ENCODE measurements at places on chromosomes 4 and X. TPM values are rescaled to one million over a fixed set of nuclear protein-coding genes. Genes with fewer than 3 reads are reported as not detected.

DNA sequence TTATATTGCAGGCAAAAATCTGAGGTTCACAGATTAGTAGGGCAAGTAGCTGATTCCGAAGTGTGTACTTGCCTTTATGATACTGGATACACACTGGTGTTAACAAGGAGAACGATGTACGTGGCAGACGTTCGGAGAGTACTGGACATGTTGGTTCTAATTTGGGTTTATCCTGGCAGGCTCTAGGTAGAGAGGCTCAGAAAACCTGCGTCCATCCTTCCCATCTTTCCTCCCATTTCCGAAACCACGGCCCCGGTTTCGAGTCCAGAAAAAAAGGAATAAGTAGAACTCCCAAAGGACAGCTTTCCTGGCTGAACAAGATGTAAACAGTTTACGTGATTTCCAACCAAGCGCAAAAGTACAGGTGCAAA lies 351 bp upstream of the SLC30A9 start:
- H3K4me3 ChIP-seq = peak overlapping the region; percentile 96
- H3K27me3 ChIP-seq = no peaks in the 10 kb centered on the region
- peak overlapping the region; percentile 97 for H3K27ac ChIP-seq
- DNase-seq = no peak
- H3K36me3 ChIP-seq = no peaks in the 10 kb centered on the region

GRCh38 chr4:26611885-26612284 lies 28.0 kb downstream of the TBC1D19 start:
- H3K27me3 ChIP-seq = no peaks in the 10 kb centered on the region
- peaks cover 2% of the 10 kb centered on the region for H3K36me3 ChIP-seq
- H3K27ac ChIP-seq = no peak overlapping the region
- DNase-seq = no peak
- no peak overlapping the region for H3K4me3 ChIP-seq
- no peaks in the 10 kb centered on the region for H3K4me1 ChIP-seq

PROM1 gene
- 105 TPM for total RNA-seq

- no peaks in the 10 kb centered on the region for H3K36me3 ChIP-seq
- H3K27me3 ChIP-seq = no peaks in the 10 kb centered on the region
- H3K4me1 ChIP-seq = peaks cover 2% of the 10 kb centered on the region
- H3K4me3 ChIP-seq = no peak overlapping the region
Observed at GRCh38 chr4:172675232-172675631, 493.4 kb upstream of the GALNT7 start.

- DNase-seq = no peak
- H3K4me1 ChIP-seq = peaks cover 8% of the 10 kb centered on the region
- no peaks in the 10 kb centered on the region for H3K27me3 ChIP-seq
- H3K36me3 ChIP-seq = peaks cover 2% of the 10 kb centered on the region
- H3K27ac ChIP-seq = no peak overlapping the region
Observed at GRCh38 chr4:88526221-88526815, 2.7 kb upstream of the PYURF start.

KDR gene
- 0.33 TPM for total RNA-seq

GRCh38 chrX:1564750-1565683 lies 26.4 kb upstream of the AKAP17A start:
- no peak for DNase-seq
- peaks cover 7% of the 10 kb centered on the region for H3K27me3 ChIP-seq
- no peaks in the 10 kb centered on the region for H3K36me3 ChIP-seq
- H3K27ac ChIP-seq = no peak overlapping the region

- no peak overlapping the region for H3K27ac ChIP-seq
- H3K4me3 ChIP-seq = no peak overlapping the region
- H3K4me1 ChIP-seq = no peaks in the 10 kb centered on the region
- no peak for DNase-seq
- H3K27me3 ChIP-seq = no peaks in the 10 kb centered on the region
Observed at GRCh38 chrX:116607776-116608175, 145.0 kb upstream of the CT83 start.

GRCh38 chr4:56937262-56937661 lies 29.6 kb downstream of the REST start:
- no peak for DNase-seq
- H3K27ac ChIP-seq = no peak overlapping the region

- H3K27ac ChIP-seq = peak overlapping the region; percentile 94
- peaks cover 4% of the 10 kb centered on the region for H3K4me1 ChIP-seq
- H3K36me3 ChIP-seq = no peaks in the 10 kb centered on the region
- no peak for DNase-seq
- peak overlapping the region; percentile 86 for H3K4me3 ChIP-seq
Observed at GRCh38 chrX:91435395-91435794, 756 bp downstream of the PABPC5 start.

ZIC3 gene
- not detected for total RNA-seq

DNA sequence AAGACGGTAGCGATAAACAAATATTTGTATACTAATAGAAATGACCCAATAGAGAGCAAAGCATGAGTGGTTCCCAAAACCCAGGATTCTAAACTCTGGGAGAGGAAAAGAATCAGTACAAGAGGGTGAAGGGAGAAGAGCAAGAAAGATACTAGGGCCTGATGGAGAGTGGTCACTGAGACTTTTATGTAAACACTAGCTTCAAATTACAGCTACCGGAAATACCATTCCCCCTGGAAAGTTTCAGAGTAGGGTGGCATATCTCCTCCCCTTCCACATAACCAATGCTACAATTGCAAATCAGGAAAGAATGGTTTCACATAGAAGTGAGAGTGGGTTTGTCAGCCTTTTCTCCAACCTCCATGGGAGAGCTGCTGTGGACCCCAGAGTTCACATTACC lies 77.1 kb downstream of the EIF4E start:
- no peaks in the 10 kb centered on the region for H3K36me3 ChIP-seq
- DNase-seq = no peak
- H3K27ac ChIP-seq = no peak overlapping the region
- peaks cover 4% of the 10 kb centered on the region for H3K27me3 ChIP-seq
- H3K4me1 ChIP-seq = no peaks in the 10 kb centered on the region

TENM3 gene
- 51.9 TPM for total RNA-seq

GRCh38 chr4:97589481-97590196 lies 553.6 kb downstream of the STPG2 start:
- H3K36me3 ChIP-seq = no peaks in the 10 kb centered on the region
- H3K4me3 ChIP-seq = no peak overlapping the region
- H3K27ac ChIP-seq = no peak overlapping the region
- DNase-seq = no peak
- no peaks in the 10 kb centered on the region for H3K27me3 ChIP-seq

AIFM1 gene
- total RNA-seq = 35.2 TPM

TMSB15B gene
- 20.9 TPM for total RNA-seq

DNA sequence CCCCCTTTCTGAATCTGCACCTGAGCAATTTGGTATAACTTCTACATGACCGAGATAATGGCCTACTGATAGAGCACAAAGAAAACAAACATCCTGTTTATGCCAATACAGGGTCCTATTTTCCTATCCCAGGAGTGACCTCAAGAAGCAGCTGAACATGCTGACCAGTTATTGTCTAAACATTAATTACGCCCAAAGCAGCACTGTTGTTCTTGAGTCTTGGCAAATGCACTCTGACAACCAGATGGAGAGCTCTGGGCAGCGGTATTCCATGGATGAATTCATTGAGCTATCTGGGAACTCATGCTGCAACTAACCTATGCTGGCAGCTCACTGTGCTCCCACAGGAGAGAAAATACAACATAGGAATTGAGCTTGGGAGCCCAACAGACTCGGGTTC lies 52.6 kb downstream of the PCYT1B start:
- no peaks in the 10 kb centered on the region for H3K27me3 ChIP-seq
- H3K4me3 ChIP-seq = no peak overlapping the region
- peaks cover under 1% of the 10 kb centered on the region for H3K36me3 ChIP-seq
- no peak overlapping the region for H3K27ac ChIP-seq
- no peak for DNase-seq

DNA sequence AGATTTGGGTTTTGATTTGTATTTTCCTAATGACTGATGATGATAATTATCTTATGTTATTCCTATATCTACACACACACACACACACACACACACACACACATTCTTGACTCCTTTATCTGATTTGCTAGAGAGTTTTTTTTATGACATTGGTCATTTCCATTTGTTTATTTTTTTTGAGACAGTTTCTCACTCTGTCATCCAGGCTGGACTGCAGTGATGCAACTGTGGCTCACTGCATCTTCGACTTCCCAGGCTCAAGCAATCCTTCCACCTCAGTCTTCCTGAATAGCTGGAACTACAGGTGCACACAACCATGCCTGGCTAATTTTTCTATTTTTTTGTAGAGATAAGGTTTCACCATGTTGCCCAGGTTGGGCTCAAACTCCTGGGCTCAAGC lies 6.7 kb downstream of the ZNF81 start:
- no peak for DNase-seq
- peaks cover 11% of the 10 kb centered on the region for H3K4me1 ChIP-seq
- H3K4me3 ChIP-seq = no peak overlapping the region
- H3K27me3 ChIP-seq = no peaks in the 10 kb centered on the region
- peaks cover 7% of the 10 kb centered on the region for H3K36me3 ChIP-seq

PLP1 gene
- 0.46 TPM for total RNA-seq

DNA sequence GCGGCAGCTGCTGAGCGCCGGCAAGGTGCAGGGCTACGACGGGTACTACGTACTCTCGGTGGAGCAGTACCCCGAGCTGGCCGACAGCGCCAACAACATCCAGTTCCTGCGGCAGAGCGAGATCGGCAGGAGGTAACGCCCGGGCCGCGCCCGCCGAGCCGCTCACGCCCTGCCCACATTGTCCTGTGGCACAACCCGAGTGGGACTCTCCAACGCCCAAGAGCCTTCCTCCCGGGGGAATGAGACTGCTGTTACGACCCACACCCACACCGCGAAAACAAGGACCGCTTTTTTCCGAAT lies 117.0 kb downstream of the DCTD start:
- no peak for DNase-seq
- H3K27ac ChIP-seq = no peak overlapping the region
- peaks cover 27% of the 10 kb centered on the region for H3K36me3 ChIP-seq
- H3K4me3 ChIP-seq = no peak overlapping the region
- H3K4me1 ChIP-seq = no peaks in the 10 kb centered on the region

DNA sequence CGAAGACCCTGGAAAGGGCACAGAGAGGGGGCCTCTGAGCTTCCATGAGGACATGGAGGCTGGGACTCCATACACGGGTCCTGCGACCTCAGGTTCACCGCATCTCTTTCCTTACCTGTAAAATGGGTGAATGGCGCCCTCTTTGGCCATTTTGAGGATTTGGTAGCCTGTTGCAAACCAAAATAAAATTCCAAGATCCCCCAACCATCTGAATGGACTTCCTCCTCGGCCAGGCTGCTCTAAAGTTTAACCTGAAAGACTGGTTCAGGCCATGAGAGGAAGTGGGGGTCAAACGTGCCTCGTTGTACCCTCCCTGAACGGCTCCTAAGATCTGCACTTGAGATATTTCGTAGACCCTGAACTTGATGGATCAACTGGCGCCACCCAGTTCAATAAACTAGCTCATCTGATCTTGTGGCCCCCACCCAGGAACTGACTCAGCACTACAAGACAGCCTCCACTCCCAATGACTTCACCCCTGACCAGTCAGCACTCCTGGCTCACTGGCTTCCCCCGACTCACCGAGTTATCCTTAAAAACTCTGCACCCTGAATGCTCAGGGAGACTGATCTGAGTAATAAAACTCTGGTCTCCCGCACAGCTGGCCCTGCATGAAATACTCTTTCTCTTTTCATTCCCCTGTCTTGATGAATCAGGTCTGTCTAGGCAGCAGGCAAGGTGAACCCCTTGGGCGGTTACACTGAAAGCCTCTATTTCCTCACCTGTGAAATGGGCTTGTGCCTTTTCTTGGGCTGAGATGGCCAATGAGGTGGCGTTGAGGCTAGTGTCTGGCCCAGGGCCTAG lies 32.9 kb upstream of the GPR78 start:
- peaks cover 4% of the 10 kb centered on the region for H3K27me3 ChIP-seq
- H3K4me1 ChIP-seq = peaks cover 2% of the 10 kb centered on the region
- no peak overlapping the region for H3K27ac ChIP-seq
- no peak overlapping the region for H3K4me3 ChIP-seq

GRCh38 chr4:165635951-165636350 lies 237.1 kb upstream of the TLL1 start:
- no peak overlapping the region for H3K4me3 ChIP-seq
- no peaks in the 10 kb centered on the region for H3K4me1 ChIP-seq
- H3K36me3 ChIP-seq = no peaks in the 10 kb centered on the region
- no peaks in the 10 kb centered on the region for H3K27me3 ChIP-seq
- no peak for DNase-seq

- H3K4me1 ChIP-seq = no peaks in the 10 kb centered on the region
- no peaks in the 10 kb centered on the region for H3K27me3 ChIP-seq
- no peak overlapping the region for H3K4me3 ChIP-seq
- H3K36me3 ChIP-seq = no peaks in the 10 kb centered on the region
- no peak overlapping the region for H3K27ac ChIP-seq
Observed at GRCh38 chr4:116546759-116547158, 538.6 kb downstream of the TRAM1L1 start.

RPA4 gene
- 1.6 TPM for total RNA-seq

- H3K27ac ChIP-seq = peak overlapping the region; percentile 40
- DNase-seq = no peak
- no peaks in the 10 kb centered on the region for H3K27me3 ChIP-seq
- H3K4me3 ChIP-seq = no peak overlapping the region
- H3K36me3 ChIP-seq = peaks cover 20% of the 10 kb centered on the region
Observed at GRCh38 chrX:119784747-119785446, 6.5 kb downstream of the RPL39 start.

HELT gene
- total RNA-seq = not detected

SLC49A3 gene
- total RNA-seq = 13.1 TPM

DNA sequence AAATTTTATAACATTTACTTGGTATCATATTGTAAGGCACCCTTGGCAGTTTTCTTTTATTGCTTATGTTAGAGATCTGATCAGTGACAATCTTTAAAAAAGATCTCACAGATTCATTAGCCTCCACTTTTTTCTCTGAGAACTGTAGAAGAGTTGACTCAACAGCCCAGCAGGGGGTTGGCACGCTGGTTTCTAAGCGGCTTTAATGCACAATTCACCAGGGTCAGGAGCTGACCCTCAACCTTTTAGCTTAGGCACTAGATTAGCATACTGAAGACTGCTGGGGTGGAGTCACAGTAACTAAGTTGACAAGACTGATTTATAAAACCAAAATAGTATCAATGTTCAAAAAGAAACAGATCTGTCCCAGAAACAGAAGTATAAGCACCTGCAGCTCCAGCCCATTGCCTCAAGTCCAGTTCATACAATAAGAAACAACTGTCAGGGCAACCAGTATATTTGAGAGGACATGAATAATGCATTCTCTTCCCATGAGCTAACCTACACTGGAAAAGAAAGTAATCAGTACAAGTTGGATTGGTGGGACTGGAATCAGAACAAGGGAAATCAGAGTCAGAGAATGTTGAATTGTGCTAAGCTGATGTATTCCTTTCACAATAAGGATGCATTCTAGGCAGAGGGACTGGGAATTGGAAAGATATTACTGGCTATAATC lies 77.6 kb downstream of the PDE5A start:
- H3K4me1 ChIP-seq = peaks cover 2% of the 10 kb centered on the region
- no peak overlapping the region for H3K4me3 ChIP-seq
- no peaks in the 10 kb centered on the region for H3K27me3 ChIP-seq
- H3K36me3 ChIP-seq = peaks cover 3% of the 10 kb centered on the region
- no peak for DNase-seq
- H3K27ac ChIP-seq = no peak overlapping the region

DNA sequence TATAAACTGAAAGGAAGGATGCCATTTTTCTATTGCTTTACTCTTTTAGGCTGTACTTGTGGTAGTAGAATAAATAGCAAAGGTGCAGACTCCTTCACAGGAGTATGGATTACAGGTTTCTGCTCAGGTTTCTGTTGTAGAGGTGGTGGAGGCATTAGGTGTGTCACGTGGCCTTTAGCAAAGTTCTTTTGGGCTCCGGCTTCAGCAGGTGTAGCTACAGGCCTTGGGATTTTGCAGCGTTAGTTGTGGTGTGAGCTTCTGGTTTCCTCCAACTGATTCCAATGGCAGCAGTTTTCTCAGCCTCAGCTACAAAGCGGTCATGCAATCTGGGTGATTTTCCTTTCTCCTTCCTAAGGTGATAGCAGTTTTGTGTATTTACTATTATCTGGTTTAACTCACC lies 255.8 kb upstream of the GK2 start:
- H3K4me1 ChIP-seq = no peaks in the 10 kb centered on the region
- no peak overlapping the region for H3K4me3 ChIP-seq
- H3K27ac ChIP-seq = no peak overlapping the region
- peaks cover 4% of the 10 kb centered on the region for H3K36me3 ChIP-seq
- no peak for DNase-seq

CD40LG gene
- not detected for total RNA-seq

All from progenitor cell of endocrine pancreas (in vitro differentiated cells).